ENCODE measurements at places on chromosomes 1 and 21.

- no peak for DNase-seq
These were observed 52.4 kb downstream of the ARHGEF10L start for GRCh38 chr1:17591814-17592430.

DNA sequence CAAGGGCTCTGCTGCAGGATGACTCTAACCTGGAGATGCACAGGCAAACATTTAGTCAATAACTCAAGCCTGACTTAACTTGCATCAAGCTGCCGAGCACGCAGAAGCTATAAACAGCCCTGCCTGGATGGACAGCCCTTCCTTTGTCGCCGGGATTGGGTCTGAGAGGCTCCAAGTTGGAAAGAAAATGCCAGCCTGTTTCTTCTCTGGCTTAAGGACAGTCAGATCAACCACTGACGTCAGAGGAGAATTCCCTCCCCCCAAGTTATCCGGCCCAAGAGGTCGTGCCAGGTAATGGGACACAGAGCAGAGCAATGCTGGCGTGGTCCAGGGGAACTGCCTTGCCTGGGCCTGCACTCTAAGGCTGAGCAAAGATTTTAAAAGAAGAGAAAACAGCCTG lies 27.1 kb upstream of the LRRC38 start:
- no peak for DNase-seq

DNA sequence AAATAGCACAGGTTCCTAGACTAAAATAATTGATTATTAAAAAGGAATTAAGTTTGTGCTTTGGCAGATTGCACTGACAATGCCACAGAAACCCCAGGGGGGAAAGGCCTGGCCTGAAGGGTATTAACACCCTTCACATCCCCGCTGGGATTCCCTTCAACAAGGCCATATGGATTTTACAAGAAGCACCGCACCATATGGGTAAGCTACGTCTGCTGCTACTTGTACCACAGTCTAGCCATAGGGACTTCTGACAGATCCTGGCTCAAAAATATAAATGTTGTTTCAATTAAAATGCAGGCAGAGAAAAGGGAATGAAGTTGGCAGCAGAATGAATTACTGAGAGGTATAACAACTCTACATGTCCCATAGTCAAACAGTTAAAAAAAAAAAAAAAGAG lies 101.0 kb downstream of the DENND1B start:
- DNase-seq, result no peak

DNA sequence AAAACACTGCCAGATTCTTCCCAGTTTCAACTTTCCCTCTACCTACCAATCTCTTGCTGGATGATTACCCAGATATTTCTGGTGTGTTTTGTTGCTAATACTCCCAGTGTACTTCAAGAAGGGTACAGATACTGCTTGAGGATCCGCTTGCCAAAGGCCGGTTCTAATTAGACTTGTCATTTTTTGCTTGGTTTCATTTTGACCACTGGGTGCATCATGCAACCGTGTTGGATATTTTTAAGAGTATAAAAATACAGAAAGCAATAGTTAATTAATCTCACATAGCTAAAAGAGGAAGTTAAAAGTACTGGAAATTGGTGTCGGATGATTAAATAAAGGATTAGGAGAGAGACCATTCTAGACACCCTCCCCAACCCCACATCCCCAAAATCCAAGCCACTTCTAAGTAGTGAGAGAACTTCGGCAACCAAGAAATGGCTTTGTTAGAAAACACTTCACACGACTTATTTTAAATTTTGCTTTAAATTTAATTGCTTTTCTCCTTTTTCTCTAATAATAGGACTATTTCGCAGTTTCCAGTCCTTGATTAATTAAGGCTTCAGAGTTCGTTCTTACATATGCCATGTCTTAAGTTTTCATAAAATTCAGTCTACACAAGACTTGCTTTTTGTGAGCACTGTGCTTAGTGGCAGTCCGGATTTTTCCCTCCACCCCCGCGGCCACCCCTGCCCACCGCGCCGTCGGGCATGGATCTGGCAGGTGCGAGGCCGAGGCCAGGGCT lies 2.5 kb upstream of the CDKN2C start:
- DNase-seq, result no peak

- DNase-seq, result no peak
These were observed 144.5 kb downstream of the SLC45A1 start for GRCh38 chr1:8462371-8462892.

- no peak for DNase-seq
These were observed 177.1 kb upstream of the EDN2 start for GRCh38 chr1:41661428-41662060.

- DNase-seq, result peak; percentile 8
These were observed 32.7 kb downstream of the TTC39A start for GRCh38 chr1:51297401-51298321.

DNA sequence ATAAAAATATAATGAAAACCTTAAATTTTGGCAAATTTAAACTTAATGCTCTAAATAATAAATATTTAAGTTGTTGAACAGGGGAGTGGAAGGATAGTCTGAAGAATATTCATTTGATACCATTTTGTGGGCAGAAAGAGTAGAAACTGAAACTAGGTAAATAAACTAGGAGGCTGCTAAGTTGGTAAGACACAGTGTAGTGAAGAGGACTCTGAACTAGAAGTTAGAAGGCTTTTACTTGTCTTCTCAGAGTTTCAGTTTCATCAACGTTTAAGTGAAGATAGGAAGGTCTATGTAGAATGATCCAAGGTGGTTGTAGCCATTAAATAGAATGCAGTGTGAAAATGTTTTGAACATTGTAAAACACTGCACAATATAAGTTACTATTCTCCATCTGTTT lies 516.9 kb downstream of the AMY1C start:
- DNase-seq, result no peak

DNA sequence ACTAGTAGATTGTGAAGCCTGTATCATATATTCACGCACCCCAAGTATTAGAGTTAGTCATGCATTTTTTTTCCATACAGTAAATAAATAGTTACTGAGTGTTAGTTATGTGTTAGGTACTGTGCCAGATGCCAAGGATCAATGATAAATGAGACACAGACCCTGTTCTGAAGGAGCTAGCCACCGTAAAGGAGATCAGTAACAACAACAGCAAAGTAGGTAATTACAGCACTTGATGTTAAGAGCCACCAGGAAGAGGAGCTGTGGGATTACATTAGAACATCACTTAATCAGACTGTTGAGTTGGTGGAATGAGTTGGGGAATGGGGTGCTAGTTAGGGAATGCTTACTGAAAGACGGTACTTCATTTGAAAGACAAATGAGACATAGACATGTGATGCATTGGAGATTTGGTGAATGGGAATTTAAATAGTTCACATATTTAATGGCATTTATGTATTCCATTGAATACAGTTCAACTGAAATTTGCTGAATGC lies 21.0 kb downstream of the PRKAA2 start:
- DNase-seq, result no peak

GRCh38 chr1:165900576-165901380 lies 73.4 kb downstream of the UCK2 start:
- DNase-seq, result peak; percentile 41

DNA sequence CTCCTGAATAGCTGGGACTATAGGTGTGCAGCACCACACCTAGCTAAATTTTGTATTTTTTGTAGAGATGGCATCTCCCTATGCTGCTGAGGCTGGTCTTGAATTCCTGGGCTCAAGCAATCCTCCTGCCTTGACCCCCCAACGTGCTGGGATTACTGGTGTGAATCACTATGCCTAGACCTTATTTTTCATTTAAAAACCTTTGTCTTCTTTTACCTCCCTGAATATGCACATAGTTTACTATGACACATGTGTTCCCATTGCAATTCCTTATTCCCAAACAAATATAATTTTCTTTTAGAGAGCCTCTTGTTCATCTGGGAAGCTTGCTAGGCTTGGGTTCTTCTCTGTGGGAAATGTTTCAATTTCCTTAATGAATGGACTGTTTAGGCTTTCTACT lies 16.8 kb downstream of the SH3BGR start:
- DNase-seq, result no peak

- DNase-seq, result peak; percentile 91
These were observed 373 bp downstream of the YOD1 start for GRCh38 chr1:207050480-207051190.

All from DMS153 (cell line).